ENCODE measurements at places on chromosomes 16 and 17.

GRCh38 chr17:31488264-31488981 lies 96.9 kb downstream of the RAB11FIP4 start:
- DNase-seq: no peak

DNA sequence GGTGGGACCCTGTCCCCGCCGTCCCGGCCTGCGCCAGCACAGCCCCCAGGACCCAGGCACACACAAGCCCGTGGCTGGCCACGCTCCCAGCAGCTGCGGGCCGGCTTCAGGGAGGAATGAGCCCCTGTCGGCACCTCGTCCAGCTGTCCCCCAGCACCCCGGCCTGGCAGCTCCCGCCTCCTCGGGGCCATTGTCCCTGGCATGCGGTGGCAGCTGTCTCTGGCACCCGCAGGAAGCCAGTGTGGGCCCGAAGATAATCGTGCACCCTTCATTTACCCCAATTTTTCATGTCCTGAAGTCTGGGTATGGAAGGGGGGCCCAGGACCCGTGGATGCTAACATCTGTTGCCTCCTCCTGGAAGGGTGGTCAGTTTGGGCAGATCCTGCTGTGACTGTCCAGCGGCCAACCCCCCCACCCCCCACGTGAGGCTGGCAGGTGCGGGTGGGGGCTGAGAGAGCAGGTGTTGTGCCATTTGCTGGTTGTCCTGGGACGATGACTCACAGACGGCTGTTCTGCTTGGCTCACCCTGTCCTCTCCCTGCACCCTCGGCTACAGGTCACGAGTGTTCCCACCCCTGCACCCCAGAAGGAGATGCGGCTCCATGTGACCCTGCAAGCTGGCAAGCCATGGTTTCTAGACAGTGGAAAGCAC lies 4.0 kb upstream of the LMF1 start:
- no peak for DNase-seq

DNA sequence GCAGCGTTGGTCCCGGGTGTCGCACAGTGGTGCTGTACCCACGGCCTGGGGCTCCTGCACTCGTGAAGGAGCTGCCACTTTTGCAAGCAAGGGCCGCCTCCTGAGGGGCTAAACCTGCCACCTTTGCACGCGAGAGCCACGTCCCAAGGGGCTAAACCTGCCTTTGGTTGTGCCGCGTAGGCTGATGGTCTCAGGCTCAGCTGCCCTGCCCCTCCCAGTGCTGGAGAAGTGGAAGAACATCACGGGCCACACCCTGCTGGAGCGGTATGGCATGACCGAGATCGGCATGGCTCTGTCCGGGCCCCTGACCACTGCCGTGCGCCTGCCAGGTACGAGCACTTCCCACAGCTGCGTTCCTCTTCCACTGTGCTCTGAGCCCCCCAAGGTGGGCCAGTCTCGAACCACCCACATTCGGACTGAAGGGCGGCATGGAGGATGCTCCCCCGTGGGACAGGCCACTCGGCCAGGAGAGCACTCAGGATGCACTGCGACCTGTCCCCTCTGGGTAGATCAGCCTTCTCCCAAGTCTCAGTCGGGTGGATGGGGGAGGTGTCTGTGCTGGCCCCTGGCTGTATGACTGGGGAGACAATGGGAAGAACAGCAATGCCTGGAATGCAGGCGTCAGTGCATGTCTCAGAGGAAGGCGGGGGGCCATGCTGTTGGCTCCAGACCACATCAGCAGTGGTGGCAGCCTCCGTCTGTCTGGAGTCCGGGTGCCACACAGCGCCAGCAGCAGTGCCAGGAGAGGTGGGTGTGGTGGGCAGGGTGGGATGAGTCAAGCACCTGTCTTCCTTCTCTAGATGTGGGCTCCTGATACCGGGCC lies 20.7 kb downstream of the ACSF3 start:
- DNase-seq: no peak

DNA sequence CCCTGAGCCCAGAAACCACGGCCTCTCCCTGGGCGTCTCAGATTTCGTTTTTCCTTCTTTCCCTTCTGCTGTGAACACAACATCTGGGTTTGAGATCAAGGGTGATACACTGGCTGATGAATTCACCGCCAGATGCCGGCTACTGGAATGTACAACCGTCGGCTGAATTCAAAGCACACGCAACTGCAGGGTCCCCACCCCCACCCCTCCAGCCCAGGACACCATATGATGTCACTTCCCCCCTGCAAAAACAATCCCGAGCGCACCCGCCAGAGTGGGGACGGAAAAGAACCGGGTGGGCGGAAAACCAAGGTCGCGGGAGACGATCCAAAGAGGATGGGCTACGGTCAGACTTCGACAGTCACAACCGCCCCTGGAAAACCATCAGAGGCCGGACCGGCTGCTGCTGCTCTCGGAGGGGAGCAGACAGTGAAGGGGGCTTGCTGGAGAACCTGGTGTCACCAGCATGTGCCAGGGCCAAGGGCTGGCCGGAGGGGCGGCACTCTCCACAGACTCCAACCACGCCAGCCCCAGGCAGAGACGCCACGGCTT lies 23.3 kb downstream of the CEP295NL start:
- peak; percentile 87 for DNase-seq

DNA sequence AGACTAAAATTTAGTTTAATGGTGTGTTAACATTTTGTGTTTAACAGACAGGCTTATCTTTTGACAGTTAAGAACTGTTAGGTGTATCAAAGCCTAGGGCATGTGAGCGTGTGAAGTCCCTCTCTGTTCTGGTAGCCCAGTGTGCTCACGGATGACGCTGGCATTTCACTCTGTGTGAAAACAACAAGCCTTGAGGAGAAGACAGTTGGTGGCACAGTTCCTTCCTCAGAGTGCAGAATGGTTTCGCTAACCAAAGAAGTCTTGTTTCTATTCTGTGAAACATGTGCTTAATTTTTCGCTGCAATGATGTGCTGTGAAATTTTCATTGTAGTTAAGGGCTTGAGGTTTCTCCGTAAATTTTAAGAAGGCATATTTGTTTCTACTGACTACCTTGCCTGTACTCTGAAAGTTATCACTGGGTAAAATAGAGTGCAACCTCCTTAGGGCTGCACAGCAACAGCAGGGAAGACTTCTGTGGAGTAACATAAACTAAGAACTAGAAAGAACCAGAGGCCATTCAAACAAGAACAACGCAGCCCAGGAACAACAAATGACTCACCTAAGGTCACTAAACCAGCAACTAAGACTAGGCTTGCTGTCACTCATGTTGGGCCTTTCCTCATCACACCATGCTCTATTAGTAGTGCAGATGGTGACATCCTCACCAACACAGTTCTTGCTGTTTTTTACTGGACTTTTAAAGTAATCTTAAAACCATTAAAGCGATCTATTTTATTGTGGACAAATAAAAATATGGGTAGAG lies 33.4 kb downstream of the BRD7 start:
- no peak for DNase-seq

- DNase-seq: no peak
These were observed 34.5 kb upstream of the GPRC5B start for GRCh38 chr16:19919142-19919541.

- no peak for DNase-seq
These were observed 31.4 kb upstream of the PMFBP1 start for GRCh38 chr16:72203401-72203800.

DNA sequence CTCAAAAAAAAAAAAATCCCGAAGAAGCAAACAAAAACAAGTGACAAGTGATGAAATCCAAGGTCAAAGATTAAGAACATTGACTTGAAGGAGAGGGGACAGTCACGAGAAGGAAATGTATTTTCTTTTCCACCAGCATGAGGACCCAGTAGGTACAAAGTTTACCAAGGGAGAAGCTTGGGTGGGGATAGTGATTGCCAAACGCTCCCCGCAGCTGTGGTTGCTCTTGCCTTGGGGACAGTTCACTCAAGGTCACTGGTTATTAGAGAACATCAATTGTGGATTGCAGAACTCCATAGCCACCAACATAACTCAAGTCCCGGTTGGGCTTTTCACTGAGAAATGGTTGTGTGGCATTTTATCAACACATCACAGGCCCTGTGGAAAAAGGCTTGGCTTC lies 27.0 kb downstream of the RSL1D1 start:
- DNase-seq: no peak
